Activated CD8-positive, alpha-beta T cell treated with anti-CD3 and anti-CD28 coated beads, Interleukin-2, amount 10 ng/mL, durations not matched to agents 7 days and 5 days (primary cell): ENCODE measurements at places on chromosomes 5 and 9. TPM values are rescaled to one million over a fixed set of nuclear protein-coding genes. Genes with fewer than 3 reads are reported as not detected.

Gene PCDHB4
- not detected for total RNA-seq

DNA sequence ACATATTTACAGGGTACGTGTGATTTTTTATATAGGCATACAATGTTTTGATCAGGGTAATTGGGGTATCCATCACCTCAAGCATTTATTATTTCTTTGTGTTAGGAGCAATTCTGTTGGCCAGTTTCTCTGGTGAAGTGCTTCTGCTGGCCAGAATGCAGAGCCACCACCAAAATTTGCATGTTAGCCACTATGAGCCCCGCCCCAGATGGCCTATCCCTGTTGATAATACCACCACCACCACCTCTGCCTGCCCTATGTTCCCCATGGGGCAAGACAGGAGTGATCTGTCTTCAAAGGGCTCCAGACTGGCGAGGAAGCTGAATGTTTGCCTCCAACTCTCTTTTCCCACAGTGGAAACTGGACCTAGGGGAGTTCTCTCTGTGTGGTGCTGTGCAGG lies 26.0 kb upstream of the JAK2 start:
- no peaks in the 10 kb centered on the region for H3K27me3 ChIP-seq
- no peak overlapping the region for H3K4me3 ChIP-seq
- no peak overlapping the region for H3K27ac ChIP-seq
- peaks cover 9% of the 10 kb centered on the region for H3K4me1 ChIP-seq
- no peak for DNase-seq

- peak; percentile 54 for DNase-seq
- H3K27ac ChIP-seq = no peak overlapping the region
- H3K36me3 ChIP-seq = peaks cover 2% of the 10 kb centered on the region
- H3K4me1 ChIP-seq = peaks cover 3% of the 10 kb centered on the region
These were observed 9.1 kb downstream of the EGFL7 start for GRCh38 chr9:136671646-136672430.

GRCh38 chr5:73135429-73136054 lies 15.2 kb downstream of the TMEM171 start:
- H3K36me3 ChIP-seq = no peaks in the 10 kb centered on the region
- H3K27me3 ChIP-seq = peaks cover 38% of the 10 kb centered on the region
- no peak overlapping the region for H3K4me3 ChIP-seq
- H3K27ac ChIP-seq = no peak overlapping the region

Gene CCNJL
- 0.23 TPM for total RNA-seq

DNA sequence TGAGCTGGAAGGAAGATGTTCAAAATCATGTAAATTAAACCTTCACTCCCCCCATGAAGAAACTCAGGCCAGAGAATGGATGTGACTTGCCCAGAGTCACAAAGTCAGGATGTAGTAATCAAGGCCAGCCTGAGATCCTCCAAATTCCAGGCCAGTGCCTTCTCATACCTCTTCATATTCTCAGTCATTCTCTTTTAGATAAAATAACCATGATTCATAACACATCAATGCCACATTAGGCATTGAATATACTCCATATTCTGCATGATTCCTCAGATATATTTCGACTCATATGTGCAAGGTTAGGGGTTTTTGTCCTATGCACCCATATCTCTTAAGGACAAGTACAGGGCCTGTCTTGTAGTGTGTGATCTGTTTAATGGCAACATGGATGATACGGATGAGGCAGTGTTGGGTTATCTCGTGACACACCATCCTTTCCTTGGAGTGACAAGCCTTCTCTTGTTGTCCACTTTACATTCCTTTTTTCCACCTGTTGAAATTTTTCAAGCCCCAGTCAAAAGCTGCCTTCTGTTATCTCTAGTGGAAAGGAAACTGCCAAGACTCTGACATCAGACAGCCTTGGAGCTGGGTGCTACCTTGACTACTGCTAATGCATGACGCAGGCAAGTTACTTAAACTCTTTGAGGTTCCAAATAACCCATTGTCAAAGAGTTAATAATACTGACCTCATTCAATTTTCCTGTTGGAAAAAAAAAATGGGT lies 227.5 kb upstream of the NR4A3 start:
- no peaks in the 10 kb centered on the region for H3K36me3 ChIP-seq
- no peak overlapping the region for H3K27ac ChIP-seq
- no peak overlapping the region for H3K4me3 ChIP-seq

- H3K4me1 ChIP-seq = no peaks in the 10 kb centered on the region
- no peak overlapping the region for H3K4me3 ChIP-seq
- DNase-seq = no peak
- H3K27me3 ChIP-seq = no peaks in the 10 kb centered on the region
These were observed 48.2 kb upstream of the ENTREP1 start for GRCh38 chr9:69276775-69277174.

Gene INSL4
- total RNA-seq = not detected

Gene CCDC192
- total RNA-seq = not detected

- H3K4me1 ChIP-seq = no peaks in the 10 kb centered on the region
- no peak for DNase-seq
- no peak overlapping the region for H3K27ac ChIP-seq
- no peak overlapping the region for H3K4me3 ChIP-seq
These were observed 65.3 kb upstream of the PPP1R26 start for GRCh38 chr9:135414293-135414692.

Gene LHX3
- total RNA-seq = 0.16 TPM

DNA sequence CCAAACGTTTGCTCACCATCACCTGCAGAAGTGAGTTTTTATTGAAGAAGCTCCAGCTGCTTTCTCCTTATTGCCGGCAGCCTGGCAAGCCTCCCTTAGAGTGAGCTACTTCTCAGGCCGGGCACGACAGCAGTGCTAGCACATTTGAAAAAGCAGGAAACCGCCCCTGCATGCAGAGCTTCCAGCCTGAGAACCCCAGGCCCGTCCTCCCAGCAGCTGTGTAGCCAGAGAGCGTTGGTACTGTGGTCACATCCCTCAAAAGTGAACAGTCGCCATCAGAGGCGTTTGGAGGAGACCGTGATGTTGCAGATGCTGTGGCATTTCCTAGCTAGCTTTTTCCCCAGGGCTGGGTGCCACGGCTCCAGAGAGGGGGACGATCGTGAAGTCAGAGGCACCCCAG lies 23.5 kb downstream of the SLC25A25 start:
- no peaks in the 10 kb centered on the region for H3K27me3 ChIP-seq
- peak overlapping the region; percentile 58 for H3K27ac ChIP-seq
- peaks cover 36% of the 10 kb centered on the region for H3K36me3 ChIP-seq
- no peak for DNase-seq
- H3K4me3 ChIP-seq = peak overlapping the region; percentile 49
- H3K4me1 ChIP-seq = peaks cover 65% of the 10 kb centered on the region

GRCh38 chr5:135220394-135221186 lies 178.4 kb downstream of the MACROH2A1 start:
- no peak for DNase-seq
- H3K36me3 ChIP-seq = no peaks in the 10 kb centered on the region
- H3K27me3 ChIP-seq = peaks cover 30% of the 10 kb centered on the region
- H3K27ac ChIP-seq = no peak overlapping the region

DNA sequence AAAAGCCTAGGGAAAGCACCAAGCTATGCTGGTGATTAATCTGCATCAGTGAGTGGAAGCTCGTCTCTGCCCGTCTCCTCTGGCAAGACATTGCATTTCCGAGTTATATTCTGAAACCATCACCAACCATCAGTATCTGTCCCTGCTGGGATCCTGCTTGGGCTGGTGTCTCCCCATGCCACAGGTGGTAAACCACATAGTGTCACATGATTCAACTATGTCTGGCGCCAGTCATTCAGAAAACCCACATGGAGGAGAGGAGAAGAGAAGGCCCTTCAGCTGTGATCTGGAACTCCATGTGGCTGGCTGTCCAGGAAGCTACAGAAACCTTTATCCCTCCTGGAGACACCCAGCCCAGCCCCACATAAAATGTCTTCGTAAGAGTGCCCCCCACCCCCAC lies 4.8 kb downstream of the IL9 start:
- no peaks in the 10 kb centered on the region for H3K36me3 ChIP-seq
- no peak overlapping the region for H3K27ac ChIP-seq
- peak; percentile 45 for DNase-seq
- H3K4me1 ChIP-seq = peaks cover 11% of the 10 kb centered on the region

- H3K27me3 ChIP-seq = no peaks in the 10 kb centered on the region
- H3K4me1 ChIP-seq = peaks cover 72% of the 10 kb centered on the region
- peak overlapping the region; percentile 80 for H3K4me3 ChIP-seq
- H3K27ac ChIP-seq = peak overlapping the region; percentile 24
- H3K36me3 ChIP-seq = peaks cover 2% of the 10 kb centered on the region
These were observed 7.4 kb downstream of the KLF9 start for GRCh38 chr9:70407081-70407503.

- H3K36me3 ChIP-seq = no peaks in the 10 kb centered on the region
- H3K27me3 ChIP-seq = no peaks in the 10 kb centered on the region
- no peak for DNase-seq
- H3K27ac ChIP-seq = no peak overlapping the region
These were observed 113.7 kb upstream of the PAPPA start for GRCh38 chr9:116039893-116040292.

Gene TMEM252
- total RNA-seq = not detected
